ENCODE measurements at places on chromosomes 1 and 21. TPM values are rescaled to one million over a fixed set of nuclear protein-coding genes. Genes with fewer than 3 reads are reported as not detected.
A peak's percentile ranks its signal among the peaks of the same experiment; 100 is the strongest.

DNA sequence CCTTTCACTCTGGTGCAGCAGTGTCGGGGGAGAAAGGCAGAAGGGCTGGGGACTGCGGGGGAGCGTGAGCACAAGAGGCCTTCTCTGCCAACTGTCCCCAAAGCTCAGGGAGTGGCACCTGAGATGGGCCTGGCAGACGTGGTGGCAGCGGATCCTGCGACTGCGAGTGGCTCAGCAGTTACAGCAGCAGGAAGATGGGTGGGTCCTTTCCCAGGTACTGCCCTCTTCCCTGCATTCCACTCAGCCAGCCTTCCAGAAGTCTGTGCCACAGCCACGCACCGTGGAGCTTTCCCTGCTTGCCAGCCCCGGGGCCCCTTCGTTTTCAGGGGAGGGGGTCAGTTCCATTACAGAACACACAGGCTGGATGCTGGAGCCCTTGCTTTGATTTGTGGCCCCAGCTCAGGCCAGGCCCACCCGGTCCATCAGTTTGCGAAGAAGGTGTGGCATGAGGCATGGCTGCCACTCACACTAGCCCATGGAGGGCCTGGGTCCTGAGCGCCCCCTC, 17.2 kb downstream of the MTHFR start:
- peak; percentile 1 for DNase-seq

- peak; percentile 73 for DNase-seq
Measured at GRCh38 chr1:150168960-150169601, 19.4 kb downstream of the PLEKHO1 start.

DNA sequence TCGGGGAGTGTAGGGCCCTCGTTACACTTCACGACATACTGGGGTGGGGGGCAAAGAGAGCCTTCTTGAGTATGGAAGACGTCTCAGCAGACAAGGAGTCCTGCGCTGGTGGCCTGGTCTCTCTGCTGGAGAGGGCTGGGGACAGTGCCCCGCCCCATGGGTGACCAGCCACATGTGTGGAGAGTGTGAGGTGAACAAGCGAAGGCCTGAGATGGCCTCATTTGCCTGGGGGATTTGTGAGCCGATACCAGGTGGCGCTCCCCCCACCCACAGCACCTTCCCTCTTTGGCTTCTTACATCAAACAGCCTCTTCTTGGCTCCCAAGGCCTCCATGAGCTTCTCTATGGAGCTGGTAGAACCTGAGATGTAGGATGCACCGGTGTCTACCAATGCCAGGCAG, 4.0 kb upstream of the ETNK2 start:
- no peak for DNase-seq

GRCh38 chr1:17973694-17974093, 133.9 kb upstream of the IGSF21 start:
- DNase-seq: no peak

The NPPB gene
- not detected for total RNA-seq

DNA sequence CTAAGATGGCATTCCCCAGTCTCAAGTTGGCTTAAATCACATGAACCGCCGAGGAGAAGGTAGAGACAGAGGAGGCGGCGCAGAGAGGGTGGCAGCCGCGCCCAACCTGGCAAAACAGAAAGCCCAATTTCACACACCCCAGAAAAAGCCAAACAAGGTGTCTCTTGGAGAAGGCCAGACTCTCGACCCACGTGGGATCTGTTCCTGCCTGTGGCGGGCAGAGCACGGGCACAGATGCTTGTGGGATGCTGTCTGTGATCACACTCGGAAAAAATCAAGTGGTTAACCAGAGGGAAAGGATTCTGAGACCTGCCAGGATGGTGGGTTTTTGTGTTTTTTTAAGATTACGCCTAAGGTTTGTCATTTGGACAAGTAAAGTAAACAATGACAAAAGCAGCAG, 80.7 kb downstream of the MRPL37 start:
- no peak for DNase-seq

- no peak for DNase-seq
Measured at GRCh38 chr1:64630611-64631010, 114.3 kb upstream of the RAVER2 start.

DNA sequence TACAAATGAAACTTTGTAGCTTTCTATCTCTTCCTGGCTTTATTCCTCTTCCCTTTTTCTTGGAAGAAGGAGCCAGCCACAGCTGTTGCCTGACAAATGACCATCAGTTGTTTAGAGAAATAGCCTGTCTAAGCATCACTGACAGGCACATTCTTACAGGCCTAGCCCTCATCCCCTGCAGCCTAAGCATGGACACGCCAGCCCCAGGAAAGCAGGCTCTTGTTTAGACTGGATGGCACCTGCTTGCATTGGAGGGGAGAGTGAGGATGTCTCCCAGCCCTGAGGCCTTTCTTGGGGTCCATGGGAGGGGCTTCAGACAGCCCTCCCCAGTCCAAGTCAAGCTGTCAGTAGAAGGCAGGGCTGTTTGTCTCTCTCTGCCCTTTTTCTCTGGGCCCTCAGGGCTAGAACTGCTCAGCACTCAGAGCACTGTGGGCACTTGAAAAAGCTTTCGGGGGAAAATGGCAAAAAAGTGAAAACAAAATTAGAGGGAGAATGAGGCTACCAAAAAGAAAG, 282.5 kb upstream of the PLXNA2 start:
- peak; percentile 13 for DNase-seq

- DNase-seq: peak; percentile 47
Measured at GRCh38 chr1:21117597-21118001, 59.1 kb downstream of the EIF4G3 start.

The MAN1C1 gene
- 5.3 TPM for total RNA-seq

DNA sequence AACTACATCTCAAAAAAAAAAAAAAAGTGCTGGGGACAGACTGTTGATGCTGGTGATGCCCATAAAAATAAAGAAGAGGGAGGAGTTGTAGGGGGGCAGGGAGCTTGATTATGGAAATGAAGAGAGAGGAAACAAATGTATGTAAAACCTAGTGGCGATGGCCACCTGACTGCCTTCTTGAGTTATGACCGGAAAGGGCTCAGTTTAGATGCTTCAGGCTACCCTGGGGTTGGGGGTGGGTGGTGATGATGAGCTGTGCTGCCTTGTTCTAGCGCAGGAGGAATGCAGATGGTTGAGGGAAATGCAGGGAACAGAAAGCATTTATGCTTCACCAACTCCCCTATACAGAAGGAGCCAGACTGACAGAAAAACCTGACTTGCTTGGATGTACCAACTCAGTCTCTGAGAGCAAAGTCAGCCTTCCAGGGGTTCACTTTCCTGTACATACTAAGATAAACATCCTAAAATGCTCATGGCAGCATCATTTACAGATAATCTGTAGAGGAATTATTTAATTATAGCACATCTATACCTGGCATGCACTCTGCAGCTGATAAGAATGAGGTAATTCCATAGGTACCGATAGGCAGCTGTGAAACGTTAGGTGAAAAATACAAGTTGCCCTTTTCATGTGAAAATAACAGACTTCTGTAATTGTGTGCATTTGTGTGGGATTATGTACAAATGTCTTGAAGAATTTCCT, 8.0 kb upstream of the BCAR3 start:
- DNase-seq: no peak

GRCh38 chr1:153566414-153567371, 1.0 kb upstream of the S100A2 start:
- peak; percentile 56 for DNase-seq

DNA sequence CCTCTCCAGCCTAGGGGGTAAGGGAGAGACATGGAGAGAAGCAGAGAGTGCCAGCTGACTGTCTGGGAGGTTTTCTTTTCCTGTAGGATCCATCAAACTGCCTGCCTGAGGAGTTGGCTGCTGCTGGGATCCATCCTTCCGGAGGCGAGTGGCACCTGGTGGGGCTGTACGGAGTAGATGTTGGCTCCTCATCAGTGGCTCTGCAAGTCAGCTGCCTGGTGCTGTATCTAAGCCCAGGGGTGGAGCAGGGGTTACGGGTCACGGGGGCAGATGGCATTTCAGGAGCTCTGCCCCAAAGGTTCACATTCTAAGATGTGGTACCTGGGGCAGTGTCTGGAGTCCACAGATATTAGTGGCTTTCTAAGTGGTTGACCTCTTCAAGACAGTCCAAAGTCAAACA, 128.0 kb downstream of the ACTL8 start:
- DNase-seq: no peak

The KIF14 gene
- 60.2 TPM for total RNA-seq

DNA sequence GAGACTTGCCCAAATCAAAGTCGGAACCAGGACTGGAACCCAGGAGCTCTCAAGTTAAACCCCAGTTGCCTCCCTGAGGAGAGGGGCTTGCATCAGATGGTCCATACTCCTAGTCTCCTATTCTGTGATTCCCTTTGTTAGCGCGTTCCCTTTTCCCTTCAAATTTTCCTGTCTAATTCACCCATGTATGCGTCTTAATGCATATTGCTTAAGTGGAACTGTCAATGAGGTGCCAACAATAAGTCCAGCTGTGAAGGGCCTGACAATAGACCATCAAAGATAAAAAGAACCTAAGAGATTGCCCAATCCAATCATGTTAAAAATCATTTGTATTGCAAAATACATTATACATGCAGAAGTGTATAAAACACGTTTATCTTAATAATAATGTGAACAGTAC, 634 bp upstream of the SPATA6 start:
- no peak for DNase-seq

- peak; percentile 52 for DNase-seq
Measured at GRCh38 chr1:236143104-236143948, 987 bp downstream of the GPR137B start.

The MRAP gene
- total RNA-seq: not detected

DNA sequence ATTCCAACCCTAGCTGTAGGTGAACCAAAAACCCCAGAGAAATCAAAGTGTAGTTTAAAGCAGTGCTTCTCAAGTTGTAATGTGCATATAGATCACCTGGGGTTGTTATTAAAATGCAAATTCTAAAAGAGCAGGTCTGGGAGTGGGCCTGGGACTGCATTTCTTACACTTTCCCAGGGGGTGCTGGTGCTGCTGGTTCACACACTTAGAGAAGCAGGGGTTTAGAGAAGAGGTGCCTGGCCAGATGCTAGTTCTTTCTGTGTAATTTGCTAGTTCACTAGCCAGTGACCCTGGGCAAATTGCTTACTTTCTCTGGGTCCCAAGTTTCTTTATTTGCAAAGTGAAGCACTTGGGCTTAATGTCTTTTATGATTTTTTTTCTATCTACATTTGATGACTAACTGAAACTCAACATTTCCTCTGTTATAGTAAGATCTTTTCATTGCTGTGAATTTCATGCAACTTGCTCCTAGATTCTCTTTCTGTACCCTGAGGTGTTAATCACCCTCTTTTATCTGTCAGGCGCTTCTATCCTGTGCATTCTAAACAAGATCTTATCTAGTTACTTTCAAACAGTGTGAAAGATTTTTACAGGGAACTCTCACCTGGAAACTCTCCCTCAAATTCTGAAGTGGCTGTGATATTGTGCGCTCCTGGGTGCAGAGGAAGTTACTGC, 141.9 kb upstream of the UBE2U start:
- DNase-seq: no peak

Measured in neural progenitor cell (in vitro differentiated cells).